ENCODE measurements at places on chromosomes 16 and 17. TPM values are rescaled to one million over a fixed set of nuclear protein-coding genes. Genes with fewer than 3 reads are reported as not detected.

The CHD9NB gene
- polyA plus RNA-seq: 3.0 TPM

The CCL5 gene
- not detected for polyA plus RNA-seq

The KIAA0753 gene
- polyA plus RNA-seq: 14.1 TPM

The LPO gene
- not detected for polyA plus RNA-seq

The TBC1D26 gene
- 0.18 TPM for polyA plus RNA-seq

The FHOD1 gene
- polyA plus RNA-seq: 33.6 TPM

The JUP gene
- 63.3 TPM for polyA plus RNA-seq

The NOXO1 gene
- 0.32 TPM for polyA plus RNA-seq

The IL21R gene
- polyA plus RNA-seq: 0.04 TPM

The KCNG4 gene
- not detected for polyA plus RNA-seq

The KRT34 gene
- polyA plus RNA-seq: 0.17 TPM

GRCh38 chr17:55405600-55405999 is 16.0 kb downstream of the MMD start:
- DNase-seq: no peak

DNA sequence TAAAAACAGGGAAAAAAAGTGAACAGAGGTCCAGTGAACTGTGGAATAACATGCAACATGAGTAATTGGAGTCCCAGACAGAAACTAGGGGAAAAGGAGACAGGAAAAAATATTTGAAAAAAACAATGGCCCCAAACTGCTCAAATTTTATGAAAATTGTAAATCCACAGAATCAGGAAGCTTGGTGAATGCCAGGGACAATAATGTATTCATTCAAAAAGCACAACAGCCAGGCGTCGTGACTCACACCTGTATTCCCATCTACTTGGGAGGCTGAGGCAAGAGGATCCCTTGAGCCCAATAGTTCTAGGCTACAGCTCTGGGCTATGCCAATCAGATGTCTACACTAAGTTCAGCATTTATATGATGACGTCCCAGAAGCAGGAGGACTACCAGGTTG is 23.7 kb downstream of the NCOR1 start:
- DNase-seq: no peak

DNA sequence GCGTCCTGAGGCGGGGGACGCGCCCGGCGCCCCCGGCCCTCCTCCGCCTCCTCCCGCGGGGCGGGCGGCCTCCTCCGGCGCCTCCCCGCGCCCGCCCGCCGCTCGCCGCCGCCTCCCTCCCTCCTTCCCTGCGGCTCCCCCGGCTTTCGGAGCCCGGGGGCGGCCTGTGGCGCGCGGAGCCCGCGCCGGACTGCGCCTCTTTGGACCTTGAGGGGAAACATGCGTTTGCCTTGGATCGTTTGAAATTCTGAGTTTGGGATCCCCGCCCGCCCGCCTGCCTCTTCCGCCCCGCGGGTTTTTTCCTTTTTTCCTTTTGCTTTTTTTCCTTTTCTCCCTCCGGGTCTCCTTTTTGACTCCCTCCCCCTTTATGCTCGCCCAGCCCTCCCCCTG is 390 bp downstream of the ZNRF1 start:
- no peak for DNase-seq

- no peak for DNase-seq
Observed at GRCh38 chr16:50925758-50926357, 184.0 kb downstream of the CYLD start.

DNA sequence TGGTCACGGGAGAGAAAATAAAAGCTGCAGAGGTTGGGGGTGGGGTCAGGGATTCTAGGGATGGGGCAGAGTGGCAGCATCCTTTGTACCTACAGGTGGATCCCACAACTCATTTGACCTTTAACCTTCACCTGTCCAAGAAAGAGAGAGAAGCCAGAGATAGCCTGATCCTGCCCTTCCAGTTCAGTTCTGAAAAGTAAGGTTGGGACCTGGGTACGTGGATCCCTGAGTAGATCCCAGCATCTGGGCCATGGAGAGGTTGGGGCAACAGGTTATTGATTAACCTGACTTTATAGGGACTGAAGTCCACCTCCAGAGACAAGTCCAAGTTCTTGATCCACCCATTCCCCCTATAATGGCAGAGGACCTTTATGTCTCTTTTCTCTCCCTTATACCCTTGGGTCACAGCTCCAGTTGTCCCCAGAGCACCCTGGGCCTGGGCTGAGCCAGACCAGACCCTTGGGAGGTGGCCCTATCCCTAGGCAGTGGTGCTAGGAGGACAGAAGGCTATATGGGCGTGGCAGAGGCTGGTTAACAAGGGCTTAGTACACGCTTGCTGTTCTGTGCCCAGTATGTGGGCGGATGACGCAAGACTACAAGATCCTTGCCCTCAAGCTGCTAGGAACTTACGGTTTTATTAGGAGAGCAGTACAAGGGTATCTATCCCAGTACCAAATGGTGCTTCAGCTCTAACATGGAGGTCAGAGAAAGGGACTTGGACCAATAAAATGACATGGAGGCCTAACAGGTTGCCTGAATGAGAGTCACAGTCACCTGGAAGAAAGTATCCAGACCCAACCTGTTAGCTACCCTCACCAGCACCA is 3.3 kb downstream of the CLDN7 start:
- peak; percentile 64 for DNase-seq

DNA sequence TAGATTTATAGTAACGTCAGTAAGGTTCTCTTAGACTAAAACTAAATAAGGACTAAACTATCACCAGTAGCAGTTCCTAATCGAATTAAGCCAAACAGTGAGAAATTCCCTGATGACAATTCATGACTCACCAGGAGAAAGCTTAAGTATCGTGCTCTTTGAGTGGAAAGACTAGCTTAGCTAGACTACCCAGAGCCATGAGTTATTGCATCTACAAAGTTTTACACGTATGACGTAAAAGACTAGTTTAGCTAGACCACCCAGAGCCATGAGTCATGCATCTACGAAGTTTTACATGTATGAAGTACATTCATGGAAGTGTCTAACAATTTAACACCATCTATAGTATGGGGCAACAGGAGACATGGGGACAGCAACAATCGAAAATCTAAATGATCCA is 36.6 kb downstream of the UBE2G1 start:
- peak; percentile 90 for DNase-seq

- no peak for DNase-seq
Observed at GRCh38 chr17:45121055-45121454, 11.3 kb downstream of the PLCD3 start.

- DNase-seq: no peak
Observed at GRCh38 chr17:7080456-7081041, 498 bp upstream of the CLEC10A start.

- DNase-seq: peak; percentile 56
Observed at GRCh38 chr16:31471875-31472708, at the start of gene TGFB1I1. TGFB1I1 (plus strand) TSS chr16:31472152; CDS start chr16:31472189, 37 bp downstream.

- DNase-seq: peak; percentile 79
Observed at GRCh38 chr16:70523743-70524398, at the start of gene SF3B3. SF3B3 (plus strand) TSS chr16:70523816; CDS start chr16:70526657, 2,841 bp downstream.

- no peak for DNase-seq
Observed at GRCh38 chr16:86881861-86882273, 303.5 kb downstream of the FOXL1 start.

DNA sequence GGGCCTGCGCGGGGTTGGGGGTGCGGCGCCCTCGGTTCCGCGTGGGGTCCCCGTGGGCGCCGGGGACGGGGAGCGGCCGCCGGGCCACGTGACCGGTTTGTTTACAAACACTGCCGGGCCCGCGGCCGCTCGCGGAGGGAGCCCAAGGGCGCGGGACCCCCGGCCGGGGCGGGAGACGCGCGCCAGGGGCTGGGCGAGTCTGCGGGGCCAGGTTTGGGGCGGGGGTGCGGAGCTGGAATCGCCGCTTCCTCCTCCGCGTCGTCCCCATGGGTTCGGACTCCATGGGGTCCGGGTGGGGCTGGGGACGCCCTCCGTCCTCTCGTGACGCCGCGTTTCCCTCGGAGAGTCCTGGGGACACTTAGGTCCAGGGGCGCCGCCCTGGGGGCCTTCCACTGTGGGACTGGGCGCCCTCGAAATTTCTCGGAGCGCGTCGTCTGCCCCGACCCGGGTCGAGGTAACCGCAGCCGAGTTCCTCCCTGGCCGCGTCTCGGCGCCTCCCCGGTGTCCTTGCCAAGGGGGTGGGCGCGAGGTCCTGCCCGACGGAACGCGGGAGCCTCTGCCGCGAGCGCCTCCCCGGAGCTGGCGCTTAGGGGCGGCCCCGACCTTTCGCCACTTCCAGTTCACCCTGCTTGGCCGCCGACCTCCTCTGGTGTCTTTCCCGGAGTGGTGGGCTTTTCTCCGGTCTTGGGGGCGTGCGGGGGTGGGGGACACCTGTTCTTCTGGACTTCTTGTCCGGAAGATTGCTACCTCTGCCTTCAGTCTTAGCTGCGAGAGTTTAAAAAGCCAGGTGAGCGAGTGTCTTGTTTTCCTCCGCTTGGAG is 684 bp downstream of the YPEL2 start:
- DNase-seq: no peak

DNA sequence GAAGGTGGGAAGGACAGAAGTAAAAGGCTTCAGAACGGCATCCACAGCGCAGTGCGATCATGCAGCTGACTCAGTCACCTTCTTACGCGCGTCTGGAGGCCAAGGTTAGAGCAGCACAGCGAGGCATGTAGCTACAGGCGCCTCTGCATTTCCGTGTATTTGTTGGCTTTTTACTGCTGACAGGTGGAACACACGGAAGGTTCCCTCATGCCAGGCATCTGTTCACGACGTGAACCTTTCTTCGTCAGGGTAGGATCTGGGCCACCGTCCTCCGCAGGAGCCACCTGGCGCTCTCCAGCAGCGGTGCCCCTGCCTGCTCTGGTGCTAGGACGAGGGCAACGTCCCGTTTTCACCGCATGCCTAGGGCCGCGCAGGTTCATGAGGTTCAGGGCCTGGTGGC is 15.3 kb downstream of the TMEM204 start:
- no peak for DNase-seq

DNA sequence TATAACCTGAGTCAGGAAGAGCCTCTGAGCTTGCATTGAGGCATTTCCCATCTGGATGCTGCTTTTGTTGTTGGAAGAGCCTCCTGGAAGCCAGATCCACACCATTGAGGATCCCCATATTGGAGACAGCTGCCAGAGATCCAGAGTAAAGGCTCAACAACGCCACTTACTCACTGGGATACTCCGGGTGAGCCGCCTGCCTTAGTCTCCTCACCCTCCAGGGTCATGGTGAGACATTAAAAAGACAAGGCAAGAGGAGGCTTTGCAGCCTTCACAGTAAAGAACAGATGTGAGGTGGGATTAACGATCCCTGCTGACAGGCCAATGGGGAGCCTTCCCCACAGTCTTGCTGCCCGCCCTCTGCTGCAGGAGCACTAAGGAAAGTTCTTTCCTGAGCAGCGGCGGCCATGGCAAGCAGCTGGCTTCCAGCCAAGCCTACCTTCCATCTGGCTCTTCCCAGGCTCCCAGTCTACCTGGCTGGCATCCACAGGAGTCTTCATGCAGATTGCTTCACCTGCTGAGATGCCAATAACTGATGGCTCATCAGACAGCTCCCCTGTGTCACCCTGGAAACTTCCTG is 198.5 kb downstream of the CYLD start:
- DNase-seq: no peak

- DNase-seq: no peak
Observed at GRCh38 chr17:79424471-79425185, 186.2 kb downstream of the RBFOX3 start.

- no peak for DNase-seq
Observed at GRCh38 chr16:4783251-4783950, 4.7 kb downstream of the SEPTIN12 start.

DNA sequence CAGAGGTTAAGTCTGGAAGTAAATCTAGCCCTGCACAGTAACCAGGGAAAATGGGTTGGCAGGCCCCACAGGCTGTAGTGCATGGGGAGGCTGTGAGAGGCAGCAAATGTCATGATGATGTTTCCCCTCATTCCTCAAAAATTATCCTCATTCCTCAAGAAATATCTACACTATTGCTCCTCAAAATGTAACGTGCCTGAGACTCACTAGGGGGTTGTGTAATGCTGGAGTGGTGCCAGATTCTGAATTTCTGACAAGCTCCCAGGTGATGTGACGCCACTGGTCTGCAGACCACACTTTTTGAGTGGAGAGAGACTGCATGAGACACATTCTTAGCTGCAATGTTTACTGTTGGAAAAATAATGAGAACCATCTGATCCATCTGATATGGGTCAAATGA is 1.2 kb upstream of the MPP3 start:
- peak; percentile 26 for DNase-seq

DNA sequence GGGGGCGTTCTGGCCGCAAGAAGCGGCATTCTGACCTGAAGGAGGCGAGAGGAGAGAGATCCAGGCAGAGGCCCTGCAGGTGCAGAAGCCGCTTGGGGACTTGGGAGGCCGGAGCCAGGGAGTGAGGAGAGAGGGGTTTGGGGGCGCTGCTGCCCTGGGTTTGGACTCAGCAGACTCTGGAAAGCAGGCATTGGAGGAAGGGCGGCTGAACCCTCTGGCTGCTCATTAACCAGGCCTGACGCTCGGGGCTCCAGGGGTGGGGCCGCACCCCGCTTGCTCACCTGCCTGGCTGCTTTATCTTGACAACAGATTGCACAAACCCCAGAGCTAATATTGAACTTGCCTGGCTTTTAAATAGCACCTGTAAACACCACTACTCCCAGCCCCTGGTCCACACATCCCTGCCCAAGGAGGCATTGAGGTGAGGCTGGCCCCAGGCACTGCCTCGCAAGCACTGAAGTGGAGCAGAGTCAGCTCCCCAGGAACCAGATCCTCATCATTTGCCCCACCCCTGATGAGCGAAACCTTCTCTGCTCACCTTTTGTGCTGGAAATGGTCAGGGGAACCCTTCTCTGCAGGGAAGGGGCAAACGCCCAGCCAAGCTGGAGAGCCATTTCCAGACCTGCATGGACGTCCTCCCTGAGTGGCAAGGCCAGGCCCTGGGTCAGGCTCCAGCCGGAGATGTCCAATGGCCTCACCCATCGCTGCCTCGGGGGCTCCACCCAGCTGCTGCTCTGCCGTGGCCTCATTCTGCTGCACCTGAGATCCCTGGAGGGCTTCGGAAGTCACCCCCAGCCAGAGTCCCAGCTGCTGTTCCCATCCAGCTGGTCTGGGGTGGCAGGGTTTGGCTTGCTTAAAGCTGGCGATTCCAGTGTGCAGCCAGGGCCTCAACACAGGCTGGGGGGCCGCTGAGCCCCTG is 190.2 kb upstream of the GSE1 start:
- no peak for DNase-seq
